NCI-H1694 treated with DMSO at 0.1 percent for 48 hours (cell line): ENCODE measurements at places on chromosomes 11 and 22.
A peak's percentile ranks its signal among the peaks of the same experiment; 100 is the strongest.

DNA sequence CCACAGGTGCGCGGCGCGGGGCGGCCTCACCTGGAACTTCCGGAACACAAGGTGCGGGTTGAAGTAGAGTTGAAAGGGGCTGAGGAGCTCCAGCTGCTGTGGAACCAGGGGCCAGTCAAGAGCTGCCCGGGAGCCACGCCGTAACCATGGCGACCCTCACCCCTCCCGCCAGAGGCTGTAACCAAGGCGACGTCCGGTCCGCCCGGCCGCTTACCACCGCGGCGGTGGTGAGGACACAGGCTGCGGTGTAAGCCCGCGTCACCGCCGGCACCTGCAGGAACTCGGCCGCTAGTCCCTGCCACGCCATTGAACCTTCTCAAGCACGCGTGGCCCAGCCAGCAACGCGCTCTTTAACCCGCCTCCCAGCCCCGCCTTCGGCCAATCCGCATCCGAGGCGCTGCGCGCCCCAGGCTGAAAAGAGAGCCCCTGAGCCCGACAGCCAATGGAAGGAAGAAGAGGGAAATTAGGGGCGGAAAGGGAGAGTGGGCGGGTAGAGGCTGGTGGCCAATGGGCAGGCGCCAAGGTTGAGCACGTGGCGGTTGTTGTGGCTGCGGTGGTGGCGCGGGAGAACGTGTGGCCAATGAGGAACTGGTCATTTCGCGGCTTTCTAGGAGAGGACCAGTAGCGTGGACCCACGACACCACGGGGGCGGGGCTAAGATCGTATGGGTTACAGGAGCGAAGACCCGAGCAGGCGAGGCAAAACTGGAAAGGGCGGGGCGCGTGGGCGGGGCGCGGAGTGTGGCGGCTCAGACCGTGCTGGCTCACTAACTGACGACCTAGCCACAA is at the start of gene DERL3:
DERL3 (minus strand) TSS at position 326 of the 788 bp plus-strand sequence; CDS start at position 307, 19 bp downstream.
- peak; percentile 59 for DNase-seq

DNA sequence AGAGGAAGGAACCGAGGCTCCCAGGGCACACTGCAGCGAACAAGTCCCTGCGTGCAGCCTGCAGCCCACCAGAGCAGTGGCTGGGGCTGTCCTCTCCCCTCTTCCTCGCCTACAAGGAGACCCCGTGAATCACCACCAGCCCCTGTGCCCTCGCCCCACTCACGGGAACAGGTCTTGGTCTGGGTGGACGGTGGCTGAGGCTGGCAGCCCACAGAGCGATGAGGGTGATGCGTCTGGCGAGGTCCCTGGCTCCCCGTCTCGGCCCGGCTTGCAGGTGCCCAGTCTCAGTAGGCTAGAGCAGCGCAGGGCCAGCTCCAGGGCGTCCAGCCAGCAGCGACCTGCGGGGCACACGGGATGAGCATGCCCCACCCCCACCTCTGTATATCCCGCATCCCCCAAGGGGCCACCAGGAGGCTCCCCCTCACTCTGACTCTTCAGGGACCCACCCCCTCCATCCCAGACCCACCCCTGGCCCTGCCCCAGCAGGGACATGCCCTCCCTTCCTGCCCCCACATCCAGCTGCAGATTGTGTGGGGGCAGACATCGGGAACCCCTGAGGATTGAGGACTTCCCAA is 50.5 kb upstream of the CARS1 start:
- no peak for DNase-seq

GRCh38 chr22:19886605-19887255 is 32.1 kb upstream of the GNB1L start:
- no peak for DNase-seq

- DNase-seq: no peak
These were observed 674.5 kb downstream of the BRD1 start for GRCh38 chr22:49152939-49153770.

DNA sequence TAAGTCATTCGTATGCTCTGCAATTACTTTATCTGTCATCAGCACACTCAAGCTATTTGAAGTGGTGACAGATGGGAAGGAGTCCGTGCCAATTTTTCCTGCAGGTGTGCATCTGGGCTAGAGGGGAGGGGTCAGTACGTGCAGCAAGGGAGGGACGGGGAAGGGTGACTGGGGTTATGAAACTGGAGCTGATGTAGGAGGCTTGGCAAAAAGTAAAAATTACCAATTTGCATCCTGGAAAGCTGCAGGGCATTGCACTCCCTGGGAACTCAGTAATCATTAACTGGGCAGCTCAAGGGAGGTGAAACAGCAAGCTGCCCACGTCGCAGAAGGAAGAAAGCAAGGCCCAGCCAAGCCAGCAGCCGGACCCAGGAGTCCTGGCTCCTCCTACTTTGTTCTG is 87.1 kb upstream of the TMEM45B start:
- no peak for DNase-seq

GRCh38 chr11:68128682-68129327 is 7.6 kb upstream of the CHKA start:
- DNase-seq: no peak

- no peak for DNase-seq
These were observed 7.0 kb upstream of the TBC1D10A start for GRCh38 chr22:30333707-30334087.

- no peak for DNase-seq
These were observed 651 bp upstream of the FAM83F start for GRCh38 chr22:39994041-39994565.
